ENCODE measurements at places on chromosomes 4 and X.

- DNase-seq = peak; percentile 36
Measured at GRCh38 chr4:88791274-88791673, 93.6 kb upstream of the NAP1L5 start.

- no peak for DNase-seq
Measured at GRCh38 chr4:134337574-134337973, 136.0 kb upstream of the PABPC4L start.

- no peak for DNase-seq
Measured at GRCh38 chrX:69036674-69037573, 128.3 kb downstream of the PJA1 start.

DNA sequence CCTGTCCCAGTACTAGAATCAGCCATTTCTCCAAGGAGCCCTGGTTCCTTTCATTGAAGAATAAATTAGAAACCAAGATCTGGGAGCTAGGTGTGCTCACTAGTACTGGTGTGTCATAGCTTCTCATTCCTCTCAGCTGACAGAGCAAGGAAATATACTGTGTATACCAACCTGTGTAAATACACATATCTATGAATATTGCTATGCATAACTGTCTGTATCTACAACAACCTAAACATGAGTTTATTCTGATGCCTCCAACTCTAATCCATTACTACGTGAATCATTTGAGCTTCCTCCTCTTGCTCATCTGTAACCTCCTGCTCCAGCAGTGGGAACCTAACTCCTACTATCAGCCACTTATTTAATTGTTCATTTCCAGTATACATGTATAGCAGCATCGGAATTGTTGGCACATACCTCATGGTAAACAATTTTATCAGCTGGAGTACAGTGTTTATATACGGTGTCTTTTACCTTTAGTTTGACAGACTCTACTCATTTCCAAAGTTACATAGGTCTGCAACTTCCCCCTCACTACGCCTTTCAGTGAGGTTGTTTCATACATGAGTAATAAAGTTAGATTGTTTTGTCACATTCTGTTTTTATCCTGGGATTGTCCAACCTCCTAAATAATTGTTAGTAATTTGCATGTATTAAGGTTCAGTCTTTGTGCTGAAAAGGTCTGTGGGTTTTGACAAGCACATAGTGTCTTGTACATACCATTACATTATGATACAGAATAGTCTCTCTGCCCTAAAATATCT is 7.1 kb upstream of the SCRG1 start:
- no peak for DNase-seq

- DNase-seq = no peak
Measured at GRCh38 chr4:151672996-151673395, 87.8 kb downstream of the GATB start.

GRCh38 chrX:9681422-9681821 is 84.2 kb downstream of the GPR143 start:
- no peak for DNase-seq

- DNase-seq = no peak
Measured at GRCh38 chr4:148926276-148927260, 484.4 kb upstream of the NR3C2 start.

DNA sequence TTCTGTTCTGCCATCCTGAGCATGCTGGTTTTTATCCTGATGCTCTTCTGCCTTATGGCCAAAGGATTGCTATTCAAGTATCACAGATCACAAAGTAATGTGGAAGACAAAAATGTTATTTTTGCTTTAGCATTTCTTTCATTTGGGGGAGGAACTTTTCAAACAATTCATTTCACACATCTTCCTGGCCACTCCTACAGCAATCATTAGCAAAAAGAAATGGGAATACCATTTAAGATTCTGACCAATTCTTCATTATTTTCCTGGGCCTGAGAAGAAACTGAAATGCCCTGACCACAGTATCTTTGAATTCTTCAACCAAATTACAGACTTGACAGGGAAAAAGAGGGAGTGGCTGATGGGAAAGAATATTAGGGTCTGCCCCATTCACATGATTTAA is 38.0 kb upstream of the GRID2 start:
- DNase-seq = no peak

DNA sequence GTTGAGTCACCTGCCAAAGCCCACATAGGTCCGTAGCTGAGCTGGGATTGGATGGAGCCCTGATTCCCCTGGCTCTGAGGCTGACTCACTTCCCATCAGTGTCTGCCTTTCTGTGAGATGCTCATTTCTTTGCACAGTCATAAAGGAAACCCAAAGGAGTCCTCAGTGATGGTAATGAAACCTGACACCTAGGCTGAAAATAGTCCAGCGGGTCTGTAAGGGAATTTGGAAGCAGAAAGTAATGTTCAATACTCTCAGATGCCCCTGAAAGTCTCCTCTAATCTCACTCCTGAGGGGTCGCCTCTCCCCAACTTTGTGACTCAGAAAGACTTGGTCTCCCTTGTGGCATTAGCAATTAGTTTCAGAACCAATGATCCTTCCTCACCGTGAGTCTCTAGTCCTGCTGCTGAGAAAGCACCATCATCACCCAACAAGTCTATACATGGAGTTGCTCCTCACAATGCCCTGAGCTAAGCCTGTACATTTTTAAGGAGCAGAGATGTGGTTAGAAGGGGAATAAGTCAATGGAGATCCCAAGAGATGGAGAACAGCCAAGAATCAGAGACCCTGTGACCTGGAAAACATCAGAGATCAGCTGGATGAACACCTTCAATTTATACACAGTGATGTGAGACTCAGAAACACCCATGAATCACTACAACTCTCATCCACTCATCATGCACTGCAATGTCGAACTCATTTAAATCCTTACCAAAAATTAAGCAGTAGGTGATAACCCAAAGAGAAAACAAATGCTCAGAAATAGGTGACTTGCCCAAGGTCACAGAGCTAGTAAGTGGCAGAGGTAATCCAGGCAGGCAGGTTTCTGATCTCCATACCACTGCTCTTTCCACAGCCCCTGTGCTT is 219.0 kb upstream of the CPEB2 start:
- DNase-seq = no peak

GRCh38 chrX:82711457-82711856 is 796.6 kb upstream of the POU3F4 start:
- no peak for DNase-seq

DNA sequence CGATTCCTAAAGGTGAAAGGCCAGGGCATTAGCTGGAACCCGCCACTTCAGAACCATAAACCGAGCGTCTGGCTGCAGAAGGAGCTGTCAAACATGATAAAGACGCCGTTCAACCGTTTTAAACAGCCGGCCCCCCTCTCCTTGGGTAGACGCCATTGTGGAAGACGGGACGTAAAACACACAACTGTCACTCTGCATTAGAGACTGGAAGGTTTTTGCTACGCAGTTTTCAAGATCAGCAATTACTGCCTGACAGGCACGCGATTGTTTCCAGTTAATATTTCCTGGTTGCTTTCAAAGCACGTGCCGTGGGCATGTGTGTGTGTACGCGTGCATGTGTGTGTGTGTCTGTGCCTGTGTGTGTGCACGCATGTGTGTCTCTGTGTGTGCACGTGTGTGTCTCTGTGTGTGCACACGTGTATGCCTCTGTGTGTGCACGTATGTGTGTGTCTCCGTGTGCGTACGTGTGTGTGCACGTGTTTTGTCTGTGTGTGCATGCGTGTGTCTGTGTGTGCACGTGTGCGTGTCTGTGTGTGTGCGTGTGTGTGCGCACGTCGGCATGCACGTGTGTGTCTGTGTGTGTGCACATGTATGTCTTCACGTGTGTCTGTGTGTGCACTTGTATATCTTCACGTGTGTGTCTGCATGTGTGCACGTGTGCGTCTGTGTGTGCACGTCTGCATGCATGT is 48.8 kb downstream of the SHOX start:
- DNase-seq = no peak

- DNase-seq = no peak
Measured at GRCh38 chrX:132118358-132118757, 9.5 kb downstream of the FRMD7 start.

GRCh38 chrX:152843852-152844251 is 13.0 kb downstream of the NSDHL start:
- DNase-seq = no peak

- no peak for DNase-seq
Measured at GRCh38 chr4:94571715-94572114, 120.0 kb downstream of the PDLIM5 start.

Measured in NCI-H526 (cell line).